ENCODE measurements at places on chromosomes 6 and 20.

- no peak for DNase-seq
Measured at GRCh38 chr20:54199283-54199682, 8.6 kb upstream of the PFDN4 start.

DNA sequence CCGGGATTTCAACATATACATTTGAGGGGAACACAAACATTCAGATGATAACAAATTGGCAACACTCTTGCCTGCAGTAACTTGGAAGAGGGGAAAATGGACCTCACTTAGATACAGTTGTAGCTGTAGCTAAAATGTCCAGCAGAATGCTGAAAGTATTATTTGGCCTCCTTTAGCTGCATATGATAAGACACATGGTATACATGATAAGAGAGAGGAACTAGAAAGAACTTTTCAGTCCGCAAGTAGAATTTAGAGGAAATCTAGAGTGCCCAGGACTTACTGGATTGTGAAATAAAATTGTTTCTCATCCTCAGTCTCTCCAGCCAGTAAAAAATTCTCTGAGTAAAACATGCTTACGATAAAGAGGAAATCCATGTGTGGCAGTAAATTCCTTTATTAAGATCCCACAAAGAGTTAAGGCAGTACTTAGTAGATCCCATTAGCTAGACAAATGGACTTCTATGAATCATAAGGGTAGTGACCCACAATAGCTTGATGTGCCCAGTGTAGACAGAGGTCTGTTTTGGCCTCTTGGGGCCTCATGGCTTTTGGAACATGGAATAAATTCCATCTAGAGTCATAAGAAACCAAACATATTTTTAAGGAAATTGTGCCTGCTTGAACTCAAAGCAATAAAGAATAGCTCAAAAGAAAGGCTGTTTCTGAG is 87.9 kb upstream of the RBM24 start:
- DNase-seq = no peak

DNA sequence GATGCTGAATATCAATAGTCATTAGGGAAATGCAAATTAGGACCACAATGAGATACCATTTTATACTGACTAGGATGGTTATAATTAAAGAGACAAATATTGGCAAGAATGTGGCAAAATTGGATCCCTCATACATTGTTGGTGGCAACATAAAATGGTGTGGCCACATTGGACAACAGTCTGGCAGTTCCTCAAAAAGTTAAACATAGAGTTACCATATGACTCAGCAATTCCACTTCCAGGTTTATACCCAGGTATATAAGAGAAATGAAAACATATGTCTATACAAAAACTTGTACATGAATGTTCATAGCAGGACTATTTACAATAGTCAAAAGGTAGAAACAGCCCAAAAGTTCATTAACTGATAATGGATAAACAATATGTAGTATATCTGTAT is 2.0 kb upstream of the CRIP3 start:
- no peak for DNase-seq

- DNase-seq = no peak
Measured at GRCh38 chr6:137763436-137763835, 103.6 kb upstream of the TNFAIP3 start.

DNA sequence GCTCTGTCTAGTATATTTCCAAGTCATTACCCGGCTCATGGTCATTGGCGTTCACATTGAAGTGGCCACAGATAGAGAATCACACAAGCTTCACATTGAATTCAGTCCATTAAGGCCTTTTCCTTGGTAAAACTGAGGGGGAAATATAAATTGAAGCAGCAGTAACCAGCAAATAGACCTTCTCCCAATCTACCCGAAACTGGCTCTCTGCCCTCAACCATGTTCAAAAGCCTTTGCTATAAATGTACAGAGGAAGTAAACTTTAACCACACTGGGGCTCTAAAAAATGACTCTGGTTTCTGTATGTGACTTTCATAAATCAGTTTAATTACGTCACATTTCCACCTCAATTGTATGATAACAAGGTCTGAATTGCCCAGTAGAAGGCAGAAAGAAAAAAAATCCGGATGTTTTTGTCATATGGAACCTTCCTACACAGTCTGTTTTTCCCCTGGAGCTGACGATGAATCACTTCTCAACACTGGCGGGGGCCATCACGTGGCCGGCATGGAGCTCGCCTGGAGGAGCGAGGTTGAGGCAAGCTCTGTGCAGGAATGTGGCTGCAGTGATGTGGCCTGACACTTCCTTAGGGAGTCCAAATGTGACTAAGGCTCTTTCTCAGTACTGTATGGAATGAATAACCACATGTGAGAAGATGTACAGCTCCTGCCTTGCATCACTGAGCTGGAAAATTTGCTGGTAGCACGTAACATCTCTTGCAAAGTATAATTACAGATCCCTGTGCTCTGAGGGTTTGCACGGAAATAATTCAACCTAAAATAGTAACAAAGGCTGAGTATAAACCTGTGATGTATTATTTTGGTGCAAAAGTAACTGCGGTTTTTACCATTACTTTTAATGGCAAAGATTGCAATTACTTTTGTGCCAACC is 58.6 kb upstream of the SNX9 start:
- DNase-seq = no peak

DNA sequence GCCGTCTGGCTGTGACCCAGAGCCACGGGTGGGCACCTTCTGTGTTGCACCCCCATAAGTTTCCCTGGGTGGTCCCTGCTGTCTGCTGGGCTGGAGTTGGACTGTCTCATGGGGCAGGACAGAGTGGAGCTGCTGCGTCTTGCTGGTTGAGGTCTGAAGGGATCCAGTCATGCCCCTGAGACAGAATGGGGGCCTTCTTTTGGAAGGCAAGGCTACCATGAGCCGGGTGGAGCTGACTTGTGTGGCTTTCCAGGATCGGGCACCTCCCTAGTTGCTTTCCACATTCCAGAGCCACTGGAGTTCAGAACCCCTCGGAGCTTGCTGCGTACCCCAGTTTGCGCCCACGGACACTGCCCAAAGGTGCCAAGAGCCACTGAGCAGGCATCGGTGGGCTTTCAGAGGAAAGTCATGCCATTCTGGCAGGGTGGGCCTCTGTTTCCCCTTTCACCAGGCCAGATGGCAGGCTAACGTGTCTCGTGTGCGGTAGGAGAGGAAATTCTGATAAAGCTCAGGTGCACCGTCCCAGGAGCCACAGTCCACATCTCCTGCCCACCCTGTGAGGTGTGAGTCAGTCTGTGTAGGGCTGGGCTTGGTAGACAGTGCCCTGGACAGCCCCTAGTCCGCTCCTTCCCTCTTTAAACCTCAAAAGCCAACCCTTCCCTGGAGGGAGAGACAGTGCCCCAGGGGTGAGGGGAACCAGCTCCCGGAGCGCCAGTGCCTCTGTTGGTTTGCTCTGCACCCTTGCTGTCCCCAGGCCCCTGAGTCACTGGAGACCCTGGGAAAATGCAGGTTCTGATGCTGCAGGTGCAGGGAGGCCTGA is 125.3 kb downstream of the SYCP2 start:
- no peak for DNase-seq

- DNase-seq = no peak
Measured at GRCh38 chr6:129645106-129645829, 64.7 kb downstream of the ARHGAP18 start.

DNA sequence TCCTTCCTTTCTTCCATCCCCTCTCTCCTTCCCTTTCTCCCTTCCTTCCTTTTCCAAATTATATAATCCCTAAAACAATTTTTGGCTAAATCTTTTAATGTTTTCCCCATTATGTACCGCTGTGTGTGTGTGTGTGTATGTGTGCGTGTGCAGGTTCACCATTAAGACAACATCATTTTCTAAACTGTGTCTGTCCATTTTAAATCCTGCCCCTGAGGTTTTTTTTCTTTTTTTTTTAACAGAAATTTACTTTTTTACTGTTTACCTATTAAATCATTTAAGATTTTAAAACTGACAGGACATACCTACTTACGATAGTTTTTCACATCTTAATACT is 366.3 kb upstream of the EPHA7 start:
- DNase-seq = no peak

- no peak for DNase-seq
Measured at GRCh38 chr6:145848541-145848940, 33.9 kb upstream of the FBXO30 start.

GRCh38 chr6:8879334-8879733 is 444.0 kb upstream of the SLC35B3 start:
- no peak for DNase-seq

GRCh38 chr6:135411339-135411738 is 86.2 kb downstream of the AHI1 start:
- no peak for DNase-seq

DNA sequence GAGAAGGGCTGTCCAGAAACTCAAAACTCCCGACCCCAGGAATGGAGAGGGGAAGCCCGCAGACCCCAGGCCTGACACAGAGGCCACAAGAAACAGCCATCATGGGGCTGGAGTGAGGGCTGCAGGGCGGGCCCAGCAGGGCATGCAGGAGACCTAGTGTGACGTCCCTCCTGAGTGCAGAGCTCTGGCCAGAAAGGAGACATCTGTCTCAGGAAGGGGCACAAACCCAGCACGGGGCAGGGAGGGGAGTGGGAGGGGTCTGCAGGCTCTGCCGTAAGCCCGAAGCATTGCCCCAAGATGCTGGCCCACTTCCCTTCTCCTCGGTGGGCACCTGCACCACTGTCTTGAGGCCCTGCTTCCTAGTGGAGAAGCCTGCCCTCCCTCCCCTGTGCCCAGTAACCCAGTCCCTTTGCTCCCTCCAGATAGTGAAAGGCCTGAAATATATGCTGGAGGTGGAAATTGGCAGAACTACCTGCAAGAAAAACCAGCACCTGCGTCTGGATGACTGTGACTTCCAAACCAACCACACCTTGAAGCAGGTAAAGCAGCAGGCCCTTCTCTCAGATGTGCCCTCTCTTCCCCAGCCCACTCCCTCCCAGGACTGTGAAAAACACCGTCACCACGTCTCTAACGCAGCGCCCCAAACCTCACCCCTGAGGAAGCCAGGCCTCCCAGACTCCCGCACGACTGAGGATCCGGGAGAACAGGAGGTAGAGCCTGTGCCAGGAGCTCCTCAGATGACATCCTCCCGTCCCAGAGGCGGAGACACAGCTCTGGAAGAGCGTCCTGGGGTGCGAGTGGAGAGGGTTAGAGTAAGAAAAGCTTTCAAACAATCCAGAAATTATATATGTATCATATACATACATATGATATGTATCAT is 9.7 kb downstream of the CST7 start:
- DNase-seq = no peak

DNA sequence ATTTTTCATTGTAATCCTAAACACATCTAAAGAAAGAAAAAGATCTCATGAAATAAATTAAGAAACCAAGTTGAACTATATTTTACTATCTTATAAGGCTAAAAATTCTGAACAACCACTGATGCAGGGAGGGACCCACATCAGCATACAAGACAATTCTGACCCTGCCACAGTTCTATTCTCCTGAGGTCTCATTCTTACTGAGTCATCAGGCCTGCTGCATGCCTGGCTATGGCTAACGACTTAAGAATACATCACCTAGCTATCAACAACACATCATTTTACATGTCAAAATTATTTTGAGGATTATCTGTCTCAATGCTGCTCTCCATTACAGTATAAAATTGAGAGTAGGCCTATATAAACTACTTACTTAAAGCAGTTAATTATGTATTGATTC is 52.9 kb downstream of the FBXL4 start:
- no peak for DNase-seq

DNA sequence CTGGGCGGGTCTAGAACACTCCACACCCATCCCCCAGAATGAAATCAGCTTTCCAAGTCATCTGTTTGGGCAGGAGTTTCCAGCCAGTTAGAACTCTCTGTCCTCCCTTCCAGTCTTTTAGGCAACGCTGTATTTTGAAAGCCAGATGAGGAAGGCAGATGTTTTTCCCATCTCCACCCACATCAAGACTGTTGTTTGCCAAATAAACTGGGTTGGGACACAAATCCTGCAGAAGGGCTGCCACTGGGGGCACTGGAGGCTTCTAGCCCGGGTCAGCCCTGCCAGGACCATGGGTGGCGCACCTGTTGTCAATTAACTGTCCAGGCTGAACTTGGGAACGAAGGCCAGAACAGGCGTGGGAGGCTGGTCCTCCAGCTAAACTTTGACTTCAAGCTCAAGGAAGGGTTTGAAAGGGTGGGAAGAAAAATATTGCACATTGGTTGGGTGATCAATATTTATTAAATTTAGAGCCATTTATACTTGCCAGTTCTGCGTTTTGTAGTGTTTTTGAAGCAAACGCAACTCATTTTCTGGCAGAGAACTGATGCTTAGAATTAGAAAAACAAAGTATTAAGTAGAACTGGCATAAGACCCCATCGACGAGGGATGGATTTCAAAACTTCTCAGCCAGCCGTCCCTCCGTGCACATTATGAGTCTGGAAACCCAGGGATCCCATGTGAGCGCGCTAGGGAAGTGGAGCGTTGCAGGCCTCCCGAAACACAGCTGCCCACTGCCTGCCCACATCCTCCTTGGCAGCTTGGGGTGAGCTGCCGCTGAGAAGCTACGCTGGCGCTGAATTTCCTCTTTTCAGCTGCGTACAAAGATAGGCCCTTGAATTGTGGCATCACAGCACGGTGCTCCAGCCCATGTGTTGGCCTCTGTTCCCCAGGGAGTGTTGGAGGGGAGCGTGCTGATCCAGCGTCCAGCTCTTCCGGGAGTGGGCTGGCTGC is 297.4 kb downstream of the QKI start:
- DNase-seq = no peak

GRCh38 chr6:82712826-82713225 is 349.2 kb downstream of the TPBG start:
- DNase-seq = no peak

DNA sequence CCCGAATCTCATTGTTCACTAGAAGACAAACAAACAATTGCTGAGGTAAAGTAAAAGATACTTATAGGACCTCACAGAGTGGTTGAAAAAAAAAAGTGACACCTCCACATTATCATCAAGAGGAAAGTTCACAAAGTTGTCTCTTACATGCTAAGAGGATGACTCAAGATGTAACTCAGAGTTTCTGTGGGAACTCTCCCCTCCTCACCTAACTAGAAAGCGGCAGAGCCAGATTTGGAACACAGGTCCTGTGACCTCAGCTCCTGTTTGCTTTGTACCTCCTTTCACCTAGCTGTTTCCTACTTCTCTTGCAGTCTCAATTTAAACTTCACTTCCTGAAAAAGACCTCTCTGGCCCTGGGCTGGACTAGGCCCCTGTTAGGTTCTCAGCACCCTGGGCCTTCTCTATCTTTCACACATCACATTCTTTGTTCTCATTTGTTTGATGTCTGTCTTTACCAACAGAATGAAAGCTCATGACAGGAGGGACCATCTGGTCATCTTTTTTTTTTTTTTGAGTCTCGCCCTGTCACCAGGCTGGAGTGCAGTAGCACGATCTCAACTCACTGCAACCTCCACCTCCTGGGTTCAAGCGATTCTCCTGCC is 60.8 kb downstream of the CD24 start:
- DNase-seq = no peak

- DNase-seq = no peak
Measured at GRCh38 chr6:119446609-119447008, 97.0 kb upstream of the MAN1A1 start.

GRCh38 chr6:143747347-143747842 is 69.6 kb downstream of the PHACTR2 start:
- no peak for DNase-seq

Measured in cortex of kidney (tissue), 1 donor.